ENCODE measurements at places on chromosomes 1 and 21. TPM values are rescaled to one million over a fixed set of nuclear protein-coding genes. Genes with fewer than 3 reads are reported as not detected.

- DNase-seq: no peak
- H3K4me3 ChIP-seq: no peak overlapping the region
- H3K36me3 ChIP-seq: no peaks in the 10 kb centered on the region
- H3K27ac ChIP-seq: no peak overlapping the region
- no peaks in the 10 kb centered on the region for H3K4me1 ChIP-seq
Observed at GRCh38 chr21:45713613-45714012, 70.1 kb downstream of the PCBP3 start.

DNA sequence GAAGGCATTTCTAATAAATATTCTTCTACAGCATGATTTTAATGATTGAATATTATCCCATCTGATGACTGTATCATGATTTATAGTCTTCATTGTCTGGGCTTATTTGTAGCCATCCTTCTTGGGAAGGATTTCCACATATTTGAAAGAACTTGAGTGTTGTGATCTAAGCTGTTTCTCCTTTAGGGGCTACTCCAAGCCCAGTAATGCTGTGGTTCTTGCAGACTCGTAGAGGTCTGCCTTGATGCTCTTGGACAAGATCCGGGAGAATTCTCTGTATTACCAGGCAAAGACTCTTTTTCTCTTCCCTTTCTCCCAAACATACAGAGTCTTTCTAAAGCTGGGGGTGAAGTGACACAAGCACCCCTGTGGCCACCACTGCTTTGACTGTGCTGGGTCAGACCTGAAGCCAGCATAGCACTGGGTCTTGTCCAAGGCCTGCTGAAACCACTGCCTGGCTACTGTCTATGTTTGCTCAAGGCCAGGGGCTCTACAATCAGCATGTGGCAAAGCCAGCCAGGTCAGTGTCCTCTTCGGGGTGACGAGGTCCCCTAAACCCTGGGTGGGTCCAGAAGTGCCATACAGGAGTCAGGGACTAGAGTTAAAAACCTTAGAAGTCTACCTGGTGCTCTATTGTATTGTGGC lies 107.4 kb downstream of the GIPC2 start:
- H3K4me1 ChIP-seq: no peaks in the 10 kb centered on the region
- no peak for DNase-seq
- no peaks in the 10 kb centered on the region for H3K36me3 ChIP-seq
- H3K27ac ChIP-seq: no peak overlapping the region
- H3K4me3 ChIP-seq: no peak overlapping the region
- no peaks in the 10 kb centered on the region for H3K27me3 ChIP-seq

DNA sequence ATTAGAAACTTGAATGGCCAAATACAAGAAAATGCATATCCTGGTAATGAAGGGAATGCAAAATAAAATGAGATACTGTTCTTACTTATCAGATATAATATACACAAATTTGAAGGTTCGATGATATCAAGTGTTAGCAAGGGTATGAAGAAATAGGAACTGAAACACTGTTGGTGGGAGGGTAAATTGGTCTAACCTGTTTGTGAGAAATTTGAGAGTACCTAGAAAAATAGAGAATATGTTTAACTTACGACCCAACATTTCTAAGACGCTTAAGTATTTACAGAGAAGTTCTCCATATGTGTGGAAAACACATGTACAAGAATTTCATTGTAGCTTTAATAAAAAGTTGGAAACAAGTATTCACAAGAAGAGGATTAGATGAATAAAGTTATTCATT lies 25.9 kb downstream of the ATG4C start:
- no peak overlapping the region for H3K4me3 ChIP-seq
- no peak overlapping the region for H3K27ac ChIP-seq
- no peaks in the 10 kb centered on the region for H3K4me1 ChIP-seq
- DNase-seq: no peak
- H3K36me3 ChIP-seq: peaks cover 20% of the 10 kb centered on the region

GRCh38 chr1:230503726-230504125 lies 77.6 kb upstream of the PGBD5 start:
- H3K27ac ChIP-seq: no peak overlapping the region
- H3K4me1 ChIP-seq: no peaks in the 10 kb centered on the region
- H3K4me3 ChIP-seq: no peak overlapping the region
- H3K36me3 ChIP-seq: no peaks in the 10 kb centered on the region
- H3K27me3 ChIP-seq: no peaks in the 10 kb centered on the region

- peaks cover 36% of the 10 kb centered on the region for H3K4me1 ChIP-seq
- peak overlapping the region; percentile 65 for H3K4me3 ChIP-seq
- peak overlapping the region; percentile 99 for H3K27ac ChIP-seq
- H3K27me3 ChIP-seq: no peaks in the 10 kb centered on the region
- H3K36me3 ChIP-seq: no peaks in the 10 kb centered on the region
Observed at GRCh38 chr1:26863685-26864077, 732 bp downstream of the SFN start.

Gene PATJ
- total RNA-seq: 75.3 TPM

Gene CFHR3
- total RNA-seq: not detected

DNA sequence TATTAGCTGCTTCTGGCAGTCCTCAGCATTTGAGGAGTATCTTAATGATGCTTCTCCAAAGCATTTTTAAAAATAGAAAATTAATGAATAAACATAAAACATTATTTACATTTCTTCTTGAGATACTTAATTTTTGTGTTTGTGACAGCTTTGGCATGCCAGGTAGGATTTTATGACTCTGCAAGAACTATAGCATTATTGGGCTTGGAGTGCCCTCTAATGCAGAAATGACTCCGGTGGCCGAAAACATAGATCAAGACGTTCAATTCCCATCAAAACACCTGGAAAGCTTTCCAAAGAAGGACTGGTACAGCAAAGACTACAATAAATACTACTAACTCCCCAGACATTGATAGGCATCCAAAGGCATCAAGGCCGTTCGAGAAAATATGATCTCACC lies 366.4 kb upstream of the CXADR start:
- H3K36me3 ChIP-seq: no peaks in the 10 kb centered on the region
- no peaks in the 10 kb centered on the region for H3K27me3 ChIP-seq
- DNase-seq: no peak
- no peak overlapping the region for H3K4me3 ChIP-seq

Gene AK2
- total RNA-seq: 156 TPM

- no peaks in the 10 kb centered on the region for H3K4me1 ChIP-seq
- H3K4me3 ChIP-seq: no peak overlapping the region
Observed at GRCh38 chr1:207654320-207654719, 9.4 kb downstream of the CR1L start.

Gene CLDN17
- total RNA-seq: not detected

Gene IPP
- 8.5 TPM for total RNA-seq

Gene MAP10
- not detected for total RNA-seq
